A673 (cell line): ENCODE measurements at places on chromosomes 5 and 9.

- no peak for DNase-seq
These were observed 41.5 kb downstream of the HMCN2 start for GRCh38 chr9:130306823-130307666.

- DNase-seq = peak; percentile 32
These were observed 100.6 kb downstream of the ICE1 start for GRCh38 chr5:5523066-5523505.

- no peak for DNase-seq
These were observed 73.0 kb upstream of the DMRTA1 start for GRCh38 chr9:22373636-22374035.

- DNase-seq = no peak
These were observed 5.0 kb downstream of the SPRY4 start for GRCh38 chr5:142319560-142320429.

DNA sequence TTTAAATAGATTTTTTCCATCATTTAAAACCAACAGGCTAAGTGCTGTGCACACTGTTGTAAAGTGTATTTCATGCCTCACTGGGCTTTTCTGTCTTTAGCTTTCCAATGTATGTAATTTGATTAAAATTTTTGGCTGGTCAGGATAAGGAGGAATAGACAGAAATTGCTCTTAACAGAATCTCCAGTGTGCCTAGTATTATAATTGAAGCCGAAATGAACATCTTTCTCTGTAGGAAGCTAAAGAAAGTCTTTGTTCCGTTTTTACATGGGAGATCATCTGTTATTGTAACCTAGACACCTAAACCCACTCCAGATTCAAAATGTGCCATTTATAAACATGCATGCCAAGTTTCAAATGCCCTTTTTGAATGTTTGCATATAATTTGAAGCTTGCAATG lies 54.5 kb upstream of the SMIM15 start:
- no peak for DNase-seq

DNA sequence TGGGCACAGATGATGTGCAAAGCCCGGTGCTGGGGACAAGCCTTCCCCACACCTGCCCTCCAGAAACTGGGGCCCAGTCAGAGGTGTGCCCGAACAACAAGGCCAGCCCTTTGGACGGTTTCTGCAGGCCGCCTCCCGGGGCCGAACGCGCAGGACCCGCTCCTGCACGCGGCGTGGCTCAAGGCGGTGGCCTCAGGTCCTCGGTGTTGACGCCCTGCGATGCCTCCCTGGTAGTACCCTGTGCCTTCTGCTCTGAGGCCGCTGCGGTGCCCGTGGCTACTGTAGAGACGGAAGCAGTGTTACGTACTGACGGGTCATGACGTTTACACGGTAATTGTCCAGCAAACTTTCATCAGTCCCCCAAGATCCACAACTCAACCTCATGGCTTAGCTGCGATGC lies 33.5 kb upstream of the FANCC start:
- no peak for DNase-seq

DNA sequence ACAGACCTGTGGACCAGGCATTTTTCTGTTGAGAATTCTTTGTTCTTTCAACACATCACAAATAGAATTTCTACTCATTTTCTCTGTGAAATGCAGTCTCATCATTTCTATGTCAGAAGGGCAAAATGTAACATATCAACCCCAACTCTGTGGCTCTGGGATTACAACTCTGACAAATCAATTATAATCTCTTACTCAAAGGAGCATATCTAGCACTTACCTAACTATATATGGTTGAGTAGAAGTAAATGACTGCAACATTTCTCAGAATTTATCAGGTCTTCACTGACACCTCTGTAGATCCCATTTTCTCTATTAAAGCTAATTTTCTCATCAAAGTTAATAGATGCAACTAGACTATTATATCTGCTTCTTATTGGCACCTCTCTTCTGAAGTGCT lies 64.8 kb downstream of the GABRG2 start:
- no peak for DNase-seq

DNA sequence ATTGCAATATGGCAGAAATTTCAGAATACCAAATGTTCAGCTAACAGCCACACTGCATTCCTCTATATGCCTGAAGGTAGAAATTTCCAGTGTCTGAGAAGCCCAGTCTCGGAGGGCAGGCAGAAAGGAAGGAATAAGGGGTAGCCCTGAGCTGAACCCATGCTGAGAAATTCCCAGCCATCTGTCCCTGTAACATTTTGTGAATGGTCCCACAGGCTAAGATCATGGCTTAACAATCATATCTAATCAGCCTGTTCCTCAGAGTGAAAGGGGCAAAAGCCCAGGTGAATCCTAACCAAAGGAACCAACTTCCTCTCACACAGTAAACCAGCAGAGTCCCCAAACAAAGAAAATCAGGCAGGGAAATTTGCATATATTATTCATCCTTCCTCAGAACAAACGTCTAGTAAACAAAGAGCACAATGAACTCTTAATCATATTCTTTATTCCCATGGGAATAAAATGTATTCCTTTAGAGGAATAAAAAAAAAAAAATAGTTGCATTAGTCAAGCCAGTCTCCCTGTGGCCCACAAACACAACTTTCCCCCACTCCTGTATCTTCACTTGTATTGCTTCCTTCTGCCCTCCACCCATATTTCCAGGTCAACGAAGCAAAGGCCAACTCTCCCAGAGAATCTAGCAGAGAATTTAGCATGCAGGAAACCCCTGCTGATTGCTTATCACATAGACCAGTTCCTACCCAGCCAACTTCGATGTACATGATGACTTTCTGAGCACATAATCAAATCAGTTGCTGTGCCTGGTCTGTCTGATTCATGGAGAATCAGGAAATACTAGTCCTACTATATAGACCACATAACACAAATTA lies 257.6 kb downstream of the FAM114A2 start:
- no peak for DNase-seq

- peak; percentile 19 for DNase-seq
These were observed 96.0 kb downstream of the KIAA1958 start for GRCh38 chr9:112582371-112583262.

DNA sequence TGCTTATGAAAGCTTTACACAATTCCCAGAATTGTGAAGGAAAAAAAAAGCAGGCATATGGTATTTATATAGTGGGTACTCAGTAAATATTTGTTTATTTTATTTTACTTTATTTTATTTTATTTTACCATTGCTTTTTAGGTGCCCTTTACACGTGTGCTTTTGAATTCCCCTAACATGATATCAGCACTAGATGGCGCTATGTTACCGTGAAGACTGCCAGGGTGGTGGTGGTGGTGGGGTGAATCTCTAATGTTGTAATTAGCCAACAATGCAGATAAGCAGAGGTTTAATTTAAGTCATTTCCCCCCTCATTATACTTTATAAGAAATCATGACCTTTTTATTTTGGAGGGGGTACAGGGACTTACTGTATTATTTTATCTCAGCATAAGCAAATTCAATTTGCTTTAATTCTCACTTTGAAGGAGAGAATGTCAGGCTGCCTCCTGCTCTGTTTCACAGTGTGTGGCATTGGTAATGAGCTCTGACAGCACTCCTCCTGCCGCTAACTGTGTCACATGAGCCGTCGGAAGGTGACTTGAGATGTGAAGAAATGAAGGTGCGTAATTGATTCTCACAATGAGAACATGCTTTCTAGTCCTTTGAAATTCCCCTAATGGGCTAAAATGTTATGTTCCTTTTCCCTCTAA lies 165.6 kb downstream of the YTHDC2 start:
- DNase-seq = peak; percentile 70

DNA sequence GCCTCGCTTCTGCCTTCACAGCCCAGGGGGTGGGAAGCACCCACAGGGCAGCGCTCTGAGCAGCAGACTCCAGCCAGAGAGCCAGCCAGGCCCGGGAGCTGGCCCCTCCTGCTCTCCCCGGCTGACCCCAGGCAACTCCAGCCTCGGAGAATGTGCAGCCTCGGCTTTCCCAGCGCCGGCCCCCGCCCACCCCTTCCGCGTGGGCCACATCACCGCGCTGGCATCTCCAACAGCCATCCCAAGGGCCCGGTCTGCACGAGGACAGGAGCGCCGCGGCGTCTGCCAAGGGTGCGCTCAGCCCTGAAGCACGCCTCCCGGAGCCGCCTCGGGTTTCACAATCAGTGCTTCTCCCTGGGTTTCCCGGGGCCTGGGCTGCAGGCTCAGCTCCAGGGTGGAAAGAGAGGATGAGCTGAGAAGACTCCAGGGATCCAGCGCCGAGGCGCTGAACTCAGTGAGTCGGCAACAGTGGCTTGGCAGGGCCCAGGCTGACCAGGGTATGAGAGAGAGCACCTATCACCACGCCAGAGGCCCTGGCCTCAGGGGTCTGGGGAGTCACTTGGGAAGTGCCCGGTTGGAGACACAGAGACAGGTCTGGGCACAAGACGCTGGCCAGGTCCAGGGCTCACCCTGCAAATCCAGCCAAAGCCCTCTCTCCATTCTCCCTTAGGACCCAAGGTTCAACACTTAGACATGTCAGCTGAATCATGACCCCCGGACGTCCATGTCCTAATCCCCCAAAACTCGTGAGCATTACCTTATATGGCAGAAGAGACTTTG lies 79.6 kb downstream of the ADAMTS2 start:
- DNase-seq = peak; percentile 74

DNA sequence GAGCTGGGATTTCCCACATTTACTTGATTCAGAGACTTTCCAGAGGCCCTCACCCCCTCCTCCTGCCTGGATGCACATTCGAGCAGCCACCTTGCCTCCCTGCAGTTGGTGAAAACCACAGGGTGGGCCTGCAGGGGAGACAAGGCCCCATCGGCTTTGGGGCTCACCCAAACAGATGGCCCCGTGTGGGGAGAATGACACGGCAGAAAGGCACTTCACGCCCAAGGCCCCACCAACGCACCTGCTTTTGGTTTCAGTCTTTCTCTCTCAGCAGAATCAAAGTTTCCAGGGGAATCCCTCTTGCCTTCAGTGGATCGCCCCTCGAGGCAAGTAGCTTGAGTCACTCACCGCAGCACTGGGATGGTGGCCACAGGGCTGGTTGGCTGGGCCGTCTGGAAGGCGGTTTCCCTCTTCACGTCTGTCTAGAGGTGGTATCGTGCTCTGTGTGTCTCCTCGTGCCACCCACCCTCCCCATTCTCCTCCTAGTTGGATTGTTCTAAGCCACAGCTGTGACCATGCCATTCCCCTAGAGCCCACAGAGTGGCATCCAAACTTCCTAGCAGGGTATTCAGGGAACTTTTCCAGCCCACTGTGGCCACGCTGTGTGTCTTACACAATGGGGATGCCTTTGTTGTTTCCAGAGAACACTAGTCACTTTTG lies 31.8 kb downstream of the SEC61B start:
- no peak for DNase-seq

- no peak for DNase-seq
These were observed 449.0 kb downstream of the CCDC171 start for GRCh38 chr9:16001856-16002255.

- no peak for DNase-seq
These were observed 15.1 kb downstream of the TEK start for GRCh38 chr9:27124151-27124550.

DNA sequence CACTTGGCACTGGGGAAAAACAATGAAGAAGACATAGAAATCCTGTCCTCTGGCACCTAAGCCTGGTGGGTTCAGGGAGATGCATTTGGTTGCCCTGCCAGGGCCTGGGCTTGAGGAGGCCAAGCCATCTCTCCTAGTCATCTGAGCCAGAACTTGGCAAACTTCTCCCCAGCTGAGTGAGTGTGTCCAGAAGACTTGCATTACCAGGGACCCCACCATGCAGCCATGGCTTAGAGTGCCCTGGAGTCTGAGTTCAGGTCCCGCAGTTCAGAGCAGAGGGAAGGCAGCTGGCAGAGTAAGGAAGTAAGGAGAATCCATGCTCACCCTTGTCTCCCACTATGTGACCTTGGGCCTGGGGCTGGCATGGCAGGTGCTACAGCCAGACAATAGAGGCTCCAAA lies 37.4 kb upstream of the FCN1 start:
- no peak for DNase-seq

DNA sequence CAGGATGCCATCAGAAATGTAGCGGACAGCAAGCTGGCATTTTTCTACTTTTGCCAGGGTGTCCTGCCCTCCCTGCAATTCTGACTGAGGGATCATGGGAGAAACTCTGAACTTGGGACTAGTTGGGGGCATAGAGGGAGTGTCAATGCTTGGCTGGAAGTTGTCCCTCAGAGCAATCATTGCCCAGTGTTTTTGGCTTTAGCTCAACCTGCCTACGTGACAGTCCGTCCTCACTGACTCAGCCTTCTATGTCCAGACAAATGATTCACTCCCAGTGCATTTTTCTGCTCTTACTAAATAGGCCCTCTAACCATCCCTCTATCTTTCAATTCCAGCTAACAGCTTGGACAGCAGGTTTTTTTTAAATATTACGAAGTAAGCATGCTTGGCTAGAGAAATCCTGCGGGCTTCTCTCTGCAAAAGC lies 627.4 kb downstream of the TLR4 start:
- no peak for DNase-seq

GRCh38 chr9:734831-735511 lies 106.5 kb upstream of the DMRT1 start:
- DNase-seq = no peak

GRCh38 chr9:135707252-135708138 lies 5.5 kb downstream of the KCNT1 start:
- no peak for DNase-seq
